Right atrium auricular region (tissue), 2 donors: ENCODE measurements at places on chromosomes 6 and 20. TPM values are rescaled to one million over a fixed set of nuclear protein-coding genes. Genes with fewer than 3 reads are reported as not detected.

GSTA3 gene
- total RNA-seq = not detected

BEND6 gene
- total RNA-seq = 0.43 TPM

MAP7 gene
- total RNA-seq = 1.0 TPM

DZANK1 gene
- total RNA-seq = 0.83 TPM

KCNK16 gene
- not detected for total RNA-seq

MRPL18 gene
- 66.0 TPM for total RNA-seq

- DNase-seq = no peak
- H3K36me3 ChIP-seq = peaks cover 17% of the 10 kb centered on the region
- H3K27ac ChIP-seq = no peak overlapping the region
- H3K4me3 ChIP-seq = no peak overlapping the region
Measured at GRCh38 chr6:144753023-144753705, 468.0 kb downstream of the UTRN start.

GRCh38 chr20:47642118-47642517 is 140.4 kb downstream of the NCOA3 start:
- no peaks in the 10 kb centered on the region for H3K4me1 ChIP-seq
- H3K4me3 ChIP-seq = no peak overlapping the region
- H3K27me3 ChIP-seq = no peaks in the 10 kb centered on the region
- H3K27ac ChIP-seq = no peak overlapping the region
- peaks cover 68% of the 10 kb centered on the region for H3K36me3 ChIP-seq

GRCh38 chr20:51008718-51009117 is 14.2 kb downstream of the KCNG1 start:
- no peaks in the 10 kb centered on the region for H3K36me3 ChIP-seq
- H3K27me3 ChIP-seq = no peaks in the 10 kb centered on the region
- no peak overlapping the region for H3K27ac ChIP-seq

DNA sequence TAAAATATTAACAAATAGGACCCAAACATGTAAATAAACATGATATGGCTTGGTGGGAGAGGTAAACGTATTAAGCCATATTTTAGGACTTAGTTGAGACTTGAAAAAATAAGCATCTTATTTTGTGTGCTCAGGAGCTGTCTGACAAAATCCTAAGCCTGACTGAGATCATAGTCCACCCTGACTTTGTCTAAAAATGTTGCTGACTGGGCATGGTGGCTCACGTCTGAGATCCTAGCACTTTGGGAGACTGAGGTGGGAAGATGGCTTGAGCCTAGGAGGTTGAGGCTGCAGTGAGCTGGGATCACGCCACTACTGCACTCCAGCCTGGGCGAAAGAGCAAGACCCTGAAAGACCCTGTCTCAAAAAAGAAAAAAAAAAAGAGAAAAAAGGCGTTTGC is 52.1 kb downstream of the AIG1 start:
- H3K4me1 ChIP-seq = no peaks in the 10 kb centered on the region
- no peak overlapping the region for H3K27ac ChIP-seq
- no peaks in the 10 kb centered on the region for H3K36me3 ChIP-seq
- DNase-seq = no peak
- H3K4me3 ChIP-seq = no peak overlapping the region

DNA sequence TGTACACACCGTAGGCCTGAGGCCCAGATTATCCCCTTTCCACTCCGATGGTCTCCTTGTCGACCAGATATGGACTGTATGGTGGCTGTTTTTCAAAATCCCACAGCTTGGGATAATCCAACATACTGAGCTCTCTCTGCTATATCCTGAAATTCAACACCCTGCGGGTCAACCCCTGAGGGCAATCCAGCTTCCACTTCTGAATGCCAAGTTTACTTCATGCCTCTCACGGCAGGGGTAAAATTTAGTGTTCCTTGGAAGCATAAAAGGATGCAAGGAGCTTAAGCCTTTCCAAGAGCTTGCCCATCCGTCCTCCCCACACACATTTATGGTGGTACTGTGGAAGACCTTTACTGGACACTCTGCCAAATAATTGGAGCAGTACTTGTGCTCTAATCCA is 90.7 kb downstream of the PLG start:
- no peak overlapping the region for H3K4me3 ChIP-seq
- no peaks in the 10 kb centered on the region for H3K27me3 ChIP-seq
- no peaks in the 10 kb centered on the region for H3K36me3 ChIP-seq

DNA sequence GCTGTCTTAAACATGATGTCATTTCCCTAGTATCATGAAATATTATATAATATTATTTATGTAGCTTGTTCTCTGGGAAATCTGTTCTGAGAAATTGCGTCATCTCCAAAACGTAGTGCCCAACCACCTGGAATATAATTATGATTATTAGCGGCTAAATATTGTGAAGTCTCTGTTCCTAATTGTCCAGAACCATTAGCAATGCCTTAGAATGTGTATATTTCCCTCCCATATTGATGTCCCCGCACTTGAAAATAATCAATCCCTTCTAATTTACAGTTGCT is 54.4 kb downstream of the OTOR start:
- no peak for DNase-seq
- no peaks in the 10 kb centered on the region for H3K36me3 ChIP-seq
- H3K27me3 ChIP-seq = no peaks in the 10 kb centered on the region

DNA sequence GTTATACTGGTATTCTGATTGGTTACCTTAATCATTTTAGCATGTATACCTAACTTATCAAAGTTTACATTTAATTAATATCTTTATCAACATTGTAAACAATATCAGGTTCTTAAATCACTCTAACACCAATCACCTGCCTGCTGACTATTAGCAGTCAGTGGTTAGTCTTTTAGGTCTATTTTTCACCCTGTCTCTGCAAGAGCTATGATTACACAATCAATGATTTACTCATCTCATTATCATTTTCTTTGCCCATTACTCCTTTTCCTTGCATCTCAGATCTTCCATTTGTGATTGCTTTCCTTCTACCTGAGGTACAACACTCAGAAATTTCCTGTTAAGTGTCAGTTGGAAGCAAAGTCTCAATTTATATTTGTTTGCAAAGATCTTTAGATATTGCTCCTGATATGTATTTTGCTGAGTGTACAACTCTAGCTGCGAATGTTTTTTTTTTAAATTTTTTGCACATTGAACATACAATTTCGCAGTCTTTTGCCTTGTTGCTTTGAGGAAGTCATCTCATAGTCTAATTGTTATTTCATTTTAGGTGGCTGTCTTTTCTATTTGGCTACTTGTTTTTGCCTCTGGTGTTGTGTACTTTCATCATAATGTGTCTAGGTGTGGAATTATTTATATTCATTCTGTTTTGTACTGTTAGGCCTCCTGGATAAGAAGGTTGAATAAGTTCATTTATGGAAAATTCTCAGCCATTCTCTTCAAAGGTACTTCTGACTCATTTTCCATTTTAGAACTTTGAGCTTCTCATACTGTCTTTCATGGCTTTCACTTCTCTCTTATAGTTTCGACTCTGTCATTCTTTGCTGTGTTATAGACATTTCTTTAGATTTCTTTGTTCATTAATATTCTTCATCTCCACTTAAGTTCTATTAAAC is 104.9 kb upstream of the CEP162 start:
- H3K4me3 ChIP-seq = no peak overlapping the region
- no peaks in the 10 kb centered on the region for H3K4me1 ChIP-seq
- H3K27me3 ChIP-seq = no peaks in the 10 kb centered on the region
- no peak overlapping the region for H3K27ac ChIP-seq
- H3K36me3 ChIP-seq = no peaks in the 10 kb centered on the region

GRCh38 chr20:51528263-51529027 is 14.1 kb downstream of the NFATC2 start:
- peaks cover 2% of the 10 kb centered on the region for H3K4me1 ChIP-seq
- H3K36me3 ChIP-seq = no peaks in the 10 kb centered on the region
- DNase-seq = no peak
- no peaks in the 10 kb centered on the region for H3K27me3 ChIP-seq

GRCh38 chr20:58544286-58544685 is 29.1 kb upstream of the APCDD1L start:
- H3K4me3 ChIP-seq = no peak overlapping the region
- no peak overlapping the region for H3K27ac ChIP-seq
- H3K36me3 ChIP-seq = no peaks in the 10 kb centered on the region
- no peaks in the 10 kb centered on the region for H3K4me1 ChIP-seq

- no peaks in the 10 kb centered on the region for H3K27me3 ChIP-seq
- no peaks in the 10 kb centered on the region for H3K36me3 ChIP-seq
- H3K27ac ChIP-seq = no peak overlapping the region
- H3K4me1 ChIP-seq = no peaks in the 10 kb centered on the region
Measured at GRCh38 chr6:117653949-117654348, 21.3 kb upstream of the NUS1 start.

GRCh38 chr6:2792330-2793110 is 27.3 kb downstream of the WRNIP1 start:
- peak overlapping the region; percentile 38 for H3K27ac ChIP-seq
- DNase-seq = no peak
- H3K4me3 ChIP-seq = no peak overlapping the region
- no peaks in the 10 kb centered on the region for H3K27me3 ChIP-seq
- peaks cover 4% of the 10 kb centered on the region for H3K36me3 ChIP-seq

- no peaks in the 10 kb centered on the region for H3K4me1 ChIP-seq
- H3K4me3 ChIP-seq = no peak overlapping the region
- H3K27ac ChIP-seq = no peak overlapping the region
- DNase-seq = no peak
- H3K27me3 ChIP-seq = no peaks in the 10 kb centered on the region
- no peaks in the 10 kb centered on the region for H3K36me3 ChIP-seq
Measured at GRCh38 chr20:62025832-62026563, 39.7 kb downstream of the TAF4 start.

DNA sequence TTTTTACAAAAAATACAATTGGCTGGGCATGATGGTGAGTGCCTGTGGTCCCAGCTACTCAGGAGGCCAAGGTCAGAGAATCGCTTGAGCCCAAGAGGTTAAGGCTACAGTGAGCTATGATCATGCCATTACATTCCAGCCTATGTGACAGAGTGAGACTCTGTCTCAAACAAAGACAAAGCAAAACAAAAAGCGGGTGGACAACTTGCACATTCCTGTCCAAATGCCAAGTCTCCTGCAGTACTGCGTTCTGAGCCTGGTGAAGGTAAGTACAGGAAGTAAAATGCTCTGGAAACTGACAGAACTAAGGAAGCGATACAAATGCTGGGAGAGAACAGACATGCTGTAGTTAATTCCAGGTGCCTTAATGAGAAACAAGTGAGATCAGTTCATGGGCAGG is 20.4 kb upstream of the TMEM242 start:
- H3K36me3 ChIP-seq = no peaks in the 10 kb centered on the region
- no peak overlapping the region for H3K27ac ChIP-seq
- H3K4me3 ChIP-seq = no peak overlapping the region
- no peaks in the 10 kb centered on the region for H3K4me1 ChIP-seq

- no peaks in the 10 kb centered on the region for H3K27me3 ChIP-seq
- no peak overlapping the region for H3K27ac ChIP-seq
- H3K4me3 ChIP-seq = no peak overlapping the region
- H3K36me3 ChIP-seq = no peaks in the 10 kb centered on the region
- no peak for DNase-seq
Measured at GRCh38 chr6:25508051-25508450, 144.0 kb upstream of the SCGN start.

DNA sequence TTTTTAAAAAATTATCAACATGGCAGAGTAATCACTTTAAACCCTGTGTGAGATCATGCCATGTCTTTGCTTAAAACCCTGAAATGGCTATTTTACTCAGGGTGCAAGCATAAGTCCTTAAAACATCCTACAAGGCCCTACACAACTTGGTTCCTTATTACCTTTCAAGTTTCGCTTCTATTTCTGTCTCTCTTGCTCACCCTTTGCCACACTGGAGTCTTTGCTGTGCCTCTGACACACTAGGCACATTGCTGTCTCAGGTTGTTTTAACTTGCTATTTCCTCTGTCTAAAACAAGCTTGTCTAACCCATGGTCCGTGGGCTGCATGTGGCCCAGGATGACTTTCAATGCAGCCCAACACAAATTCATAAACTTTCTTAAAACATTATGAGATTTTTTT is 55.6 kb downstream of the KIAA0408 start:
- no peaks in the 10 kb centered on the region for H3K36me3 ChIP-seq
- no peaks in the 10 kb centered on the region for H3K27me3 ChIP-seq
- H3K4me1 ChIP-seq = no peaks in the 10 kb centered on the region
- DNase-seq = no peak
- no peak overlapping the region for H3K27ac ChIP-seq

DNA sequence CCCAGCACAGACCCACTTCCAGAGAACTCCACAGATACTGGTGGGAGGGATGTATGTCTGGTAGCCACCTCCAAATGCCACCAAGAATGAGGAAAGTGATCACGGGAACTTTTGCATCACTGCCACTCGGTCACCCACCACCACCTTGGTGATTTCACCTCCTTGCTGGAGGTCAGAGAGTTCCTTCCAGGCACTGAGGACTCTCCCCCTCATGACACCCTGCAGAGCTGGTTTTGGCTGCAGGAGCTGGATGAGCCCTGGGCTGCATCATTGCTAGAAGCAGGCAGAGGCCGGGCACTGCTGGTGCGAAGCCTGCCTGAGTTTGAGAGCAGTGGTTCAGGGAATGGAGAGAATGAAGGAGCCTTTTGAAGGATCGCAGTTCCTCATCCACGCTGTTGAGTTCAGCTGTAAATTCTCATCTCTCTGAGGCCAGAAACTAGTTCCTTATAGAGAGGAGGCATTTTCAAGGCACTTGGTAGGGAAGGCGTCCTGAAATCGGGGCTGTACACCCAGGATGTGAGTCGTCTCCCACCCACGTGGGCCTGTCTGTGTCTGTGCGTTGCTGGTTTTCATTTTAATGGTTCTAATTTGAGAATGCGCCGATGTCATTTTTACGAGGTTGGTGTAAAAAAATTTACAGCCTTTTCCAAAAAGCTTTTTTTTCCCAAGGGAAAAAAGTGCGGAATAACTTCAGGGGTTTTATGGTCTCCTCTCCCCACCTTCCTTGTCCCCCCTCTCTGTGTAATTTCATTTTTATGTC is 25.0 kb downstream of the FOXP4 start:
- no peak for DNase-seq
- no peaks in the 10 kb centered on the region for H3K27me3 ChIP-seq
- H3K36me3 ChIP-seq = peaks cover 12% of the 10 kb centered on the region
- no peak overlapping the region for H3K4me3 ChIP-seq

GRCh38 chr6:2624177-2624576 is 126.5 kb downstream of the MYLK4 start:
- peak overlapping the region; percentile 69 for H3K27ac ChIP-seq
- no peak for DNase-seq
- H3K4me3 ChIP-seq = no peak overlapping the region
- H3K4me1 ChIP-seq = no peaks in the 10 kb centered on the region
- no peaks in the 10 kb centered on the region for H3K27me3 ChIP-seq

DNA sequence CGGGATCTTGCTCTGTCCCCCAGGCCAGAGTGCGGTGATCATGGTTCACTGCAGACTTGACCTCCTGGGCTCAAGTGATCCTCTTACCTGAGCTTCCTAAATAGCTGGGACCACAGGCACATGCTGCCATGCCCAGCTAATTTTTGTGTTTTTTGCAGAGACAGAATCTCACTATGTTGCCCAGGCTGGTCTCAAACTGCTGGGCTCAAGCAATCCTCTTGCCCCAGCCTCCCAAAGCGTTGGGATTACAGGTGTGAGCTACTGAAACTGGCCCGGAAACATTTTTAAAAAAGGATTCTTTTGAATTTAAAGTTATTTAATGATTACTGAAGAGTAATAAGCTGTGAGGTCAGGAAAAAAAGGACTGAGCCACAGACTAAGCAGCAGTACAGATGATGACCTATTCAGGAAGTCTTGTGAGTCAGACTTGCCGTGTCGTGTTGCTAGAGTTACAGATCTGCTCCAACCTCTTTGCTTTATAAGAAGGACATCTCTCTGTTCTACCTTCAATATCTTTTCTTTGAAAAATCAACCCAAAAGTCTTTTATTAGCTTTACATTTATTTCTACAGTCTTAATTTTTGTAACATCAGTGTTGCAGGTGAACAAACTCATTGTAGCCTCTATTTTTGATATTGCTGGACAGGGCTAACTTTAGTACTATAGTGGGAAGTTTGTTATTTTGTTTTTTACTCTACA is 108.7 kb downstream of the NCOA3 start:
- peak overlapping the region; percentile 3 for H3K27ac ChIP-seq
- DNase-seq = peak; percentile 79
- no peak overlapping the region for H3K4me3 ChIP-seq
- H3K27me3 ChIP-seq = no peaks in the 10 kb centered on the region
- no peaks in the 10 kb centered on the region for H3K36me3 ChIP-seq
